CD8-positive, alpha-beta T cell (primary cell): ENCODE measurements at places on chromosomes 7 and 10.

DNA sequence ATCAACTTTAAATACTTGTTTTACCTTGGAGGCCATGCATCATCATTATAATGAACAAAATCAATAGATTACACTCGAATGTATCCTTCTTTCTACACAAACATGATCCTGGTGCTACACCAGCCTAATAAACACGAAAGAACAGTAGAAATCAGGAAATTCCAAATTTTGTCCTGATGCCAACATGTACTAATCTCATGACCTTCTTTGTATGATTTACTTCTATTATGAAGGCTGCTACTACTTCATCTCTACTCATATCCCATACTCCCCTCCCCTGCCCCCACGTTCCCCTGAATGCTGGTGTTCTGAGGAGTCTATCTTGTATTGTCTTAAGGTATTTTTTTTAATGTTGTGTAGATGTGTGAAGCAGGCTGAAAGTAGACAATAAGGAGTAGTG is 315.0 kb downstream of the CACNA2D1 start:
- no peak for DNase-seq

DNA sequence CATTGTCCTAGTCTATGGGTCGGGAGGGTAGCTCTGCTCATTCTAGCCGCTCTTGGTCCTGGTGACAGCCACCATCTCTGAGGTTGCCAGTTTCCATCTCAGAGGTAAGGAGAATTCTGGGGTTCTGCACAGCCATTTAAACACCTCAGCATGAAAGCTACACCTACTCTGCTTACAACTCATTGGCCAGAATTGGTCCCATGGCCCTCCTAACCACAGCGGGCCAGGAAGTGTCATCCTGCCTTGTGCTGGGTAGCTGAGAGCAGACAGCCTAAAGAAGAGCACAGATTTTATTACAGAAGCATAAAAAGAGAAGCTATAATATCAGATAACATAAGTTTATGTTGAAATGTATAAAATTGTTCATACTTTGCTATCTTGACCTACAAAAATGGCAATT is 152.7 kb downstream of the HECW1 start:
- no peak for DNase-seq

DNA sequence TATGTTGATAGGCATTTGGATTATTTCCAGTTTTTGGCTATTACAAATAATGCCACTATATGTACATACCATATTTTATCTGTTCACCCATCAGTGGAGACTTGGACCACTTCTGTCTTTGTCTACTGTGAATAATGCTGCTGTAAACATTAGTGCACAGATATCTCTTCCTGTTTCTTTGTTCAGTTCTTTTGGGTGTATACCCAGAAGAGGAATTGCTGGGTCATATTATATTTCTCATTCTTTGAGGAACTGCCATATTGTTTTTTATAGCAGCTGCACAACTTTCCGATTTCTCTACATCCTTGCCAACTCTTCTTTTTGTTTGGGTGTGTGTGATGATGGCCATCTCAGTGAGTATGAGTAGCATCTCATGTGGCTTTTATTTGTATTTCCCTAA is 218.0 kb downstream of the LRMDA start:
- DNase-seq, result no peak

- DNase-seq, result no peak
Measured at GRCh38 chr10:66085906-66086305, 839.9 kb upstream of the LRRTM3 start.

GRCh38 chr7:21076574-21076973 is 289.9 kb upstream of the SP8 start:
- DNase-seq, result no peak

DNA sequence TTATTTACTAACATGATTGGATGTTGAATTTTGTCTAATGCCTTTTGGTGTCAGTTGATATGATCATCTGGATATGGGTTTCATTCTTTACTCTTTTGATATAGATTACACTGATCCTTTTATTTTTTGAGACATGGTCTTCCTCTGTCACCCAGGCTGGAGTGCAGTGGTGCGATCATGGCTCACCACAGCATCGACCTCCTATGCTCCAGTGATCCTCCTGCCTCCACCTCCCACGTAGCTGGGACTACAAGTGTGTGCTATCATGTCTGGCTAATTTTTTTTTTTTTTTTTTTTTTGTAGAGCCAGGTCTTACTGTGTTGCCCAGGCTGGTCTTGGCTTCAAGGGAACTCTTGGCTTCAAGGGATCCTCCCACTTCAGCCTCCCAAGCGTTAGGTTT is 27.1 kb downstream of the BMS1 start:
- DNase-seq, result no peak

- DNase-seq, result no peak
Measured at GRCh38 chr10:17101257-17101909, 28.2 kb downstream of the CUBN start.

GRCh38 chr7:45716380-45717203 is 142.4 kb downstream of the ADCY1 start:
- no peak for DNase-seq

GRCh38 chr7:116340201-116340847 is 130.0 kb downstream of the TES start:
- no peak for DNase-seq

DNA sequence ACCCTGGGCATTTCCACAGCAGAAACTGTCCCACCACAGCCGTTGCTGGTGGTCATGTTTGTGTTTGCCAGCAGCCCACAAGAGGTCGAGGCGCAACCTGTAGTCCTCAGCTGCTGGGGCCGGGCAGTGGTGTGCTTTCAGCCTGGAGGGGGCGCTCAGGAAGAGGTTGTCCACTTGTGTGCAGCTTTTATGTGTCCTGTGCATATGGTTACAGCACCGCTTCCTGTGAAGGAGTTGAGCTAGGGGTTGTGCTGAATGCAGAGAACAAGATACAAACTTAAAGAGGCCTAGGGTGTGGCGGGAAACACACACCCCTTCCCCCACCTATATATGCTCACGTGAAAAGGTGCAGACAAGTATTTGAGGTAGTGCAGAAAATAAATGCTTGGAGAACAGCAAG is 29.5 kb upstream of the PFKFB3 start:
- DNase-seq, result peak; percentile 68

GRCh38 chr10:49631975-49632374 is 18.1 kb downstream of the CHAT start:
- no peak for DNase-seq

- no peak for DNase-seq
Measured at GRCh38 chr7:22653951-22654350, 73.0 kb upstream of the IL6 start.

DNA sequence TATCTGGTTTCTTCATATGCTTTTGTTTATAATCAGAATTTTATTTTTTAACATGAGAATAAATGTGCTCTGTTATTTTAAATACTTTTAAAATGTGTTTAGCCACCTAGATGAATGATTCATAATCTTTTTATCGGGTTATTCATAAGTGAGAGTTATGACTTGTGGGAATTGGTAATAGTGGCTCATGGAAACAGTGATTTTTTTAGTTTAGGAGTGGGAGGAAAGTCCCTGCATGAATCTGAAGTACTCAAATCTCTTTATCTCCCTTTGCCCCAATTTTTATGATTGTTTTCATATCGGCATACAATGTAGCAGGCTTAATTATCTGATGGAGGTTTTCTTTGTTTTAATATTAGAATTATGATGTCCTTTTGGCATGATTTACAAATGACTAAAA is 42.9 kb downstream of the TAX1BP1 start:
- no peak for DNase-seq

DNA sequence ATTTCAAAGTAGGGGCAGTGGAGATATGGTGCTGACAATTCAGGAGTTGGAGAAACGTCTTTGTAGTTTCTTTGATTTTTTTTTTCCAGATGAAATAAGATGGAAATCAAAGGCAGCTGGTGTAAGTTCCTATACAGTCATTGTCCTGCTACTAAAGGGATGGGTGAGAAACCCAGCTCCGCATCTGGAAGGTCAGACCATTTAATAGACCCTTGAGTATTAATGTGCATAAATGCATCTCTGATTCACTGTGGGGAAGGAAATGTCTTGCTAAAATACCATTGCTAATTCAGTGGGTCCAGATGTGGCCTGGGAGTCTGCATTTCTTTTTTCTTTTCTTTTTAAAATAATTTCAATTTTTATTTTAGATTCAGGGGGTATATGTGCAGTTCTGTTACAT is 15.5 kb downstream of the ABCB4 start:
- DNase-seq, result no peak

- no peak for DNase-seq
Measured at GRCh38 chr10:77266242-77266641, 371.4 kb downstream of the KCNMA1 start.

DNA sequence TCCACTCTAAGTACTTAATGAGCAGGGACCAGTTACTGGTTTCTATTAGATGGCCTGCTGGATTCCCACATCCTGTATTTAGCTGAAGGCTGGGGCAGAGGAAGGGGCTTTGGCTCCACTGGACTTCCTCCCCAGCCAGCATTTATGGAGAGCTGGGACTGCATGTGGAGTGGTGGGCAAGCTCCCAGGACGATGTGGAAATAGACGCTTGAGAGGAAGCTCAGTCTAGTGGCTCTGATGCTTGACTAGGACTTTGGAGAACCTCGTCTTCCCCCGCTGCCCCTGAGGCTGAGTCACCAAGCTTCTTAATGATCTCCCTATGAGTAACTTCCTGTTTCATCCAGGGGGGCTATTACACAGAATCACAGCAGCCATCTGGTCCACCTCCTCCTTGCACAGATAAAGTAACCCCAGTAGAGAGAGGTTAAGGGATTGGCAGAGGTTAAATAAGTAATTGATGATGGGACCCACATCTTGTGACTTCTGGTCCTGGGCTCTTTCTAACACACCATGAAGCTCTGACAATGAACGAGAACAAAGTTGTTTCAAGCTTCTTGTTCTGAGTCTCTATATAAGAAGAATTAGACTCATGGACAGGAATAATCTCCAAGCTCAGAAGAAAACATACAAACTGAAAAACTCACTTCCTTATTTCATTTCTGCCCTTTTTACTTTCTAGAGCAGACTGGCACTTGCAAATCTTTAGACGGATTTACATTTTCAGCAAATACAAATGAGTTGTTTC is 126.2 kb downstream of the PRPF18 start:
- no peak for DNase-seq

- no peak for DNase-seq
Measured at GRCh38 chr10:123912871-123913270, 21.3 kb upstream of the CPXM2 start.

DNA sequence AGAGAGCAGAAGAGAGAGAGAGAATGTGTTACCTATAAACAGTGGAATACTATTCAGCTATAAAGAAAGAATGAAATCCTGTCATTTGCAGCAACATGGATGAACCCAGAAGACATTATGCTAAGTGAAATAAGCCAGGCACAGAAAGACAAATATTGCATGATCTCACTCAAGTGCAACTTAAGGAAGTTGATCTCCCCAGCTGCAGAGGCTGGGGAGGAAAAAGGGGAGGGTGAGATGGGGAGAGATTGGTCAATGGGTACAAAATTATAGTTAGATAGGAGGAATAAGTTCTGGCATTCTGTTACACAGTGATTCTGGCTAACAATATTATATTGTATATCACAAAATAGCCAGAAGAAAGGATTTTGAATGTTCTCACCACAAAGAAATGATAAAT is 11.2 kb upstream of the JAZF1 start:
- DNase-seq, result no peak

DNA sequence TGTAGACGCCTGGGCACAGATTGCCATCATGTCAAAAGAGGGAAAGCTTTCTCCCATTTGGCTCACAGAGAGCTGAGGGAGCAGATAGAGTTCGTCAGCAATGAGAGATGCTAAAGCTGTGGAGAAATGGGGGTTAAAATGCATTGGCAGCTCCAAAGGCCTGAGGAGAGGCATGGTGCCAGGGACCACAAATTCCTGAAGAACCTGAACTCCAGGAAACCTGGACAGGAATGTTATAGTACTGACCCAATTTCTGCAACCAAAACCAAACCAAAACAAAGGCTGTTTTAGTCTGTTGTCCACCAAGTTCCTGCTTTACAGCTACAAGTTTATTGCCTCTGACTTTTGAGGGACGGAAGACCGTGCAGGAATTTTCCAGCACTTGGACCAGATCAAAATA is 575.7 kb downstream of the REEP3 start:
- DNase-seq, result no peak

- DNase-seq, result no peak
Measured at GRCh38 chr7:34155220-34155908, 250.0 kb downstream of the BMPER start.

GRCh38 chr10:32445036-32445435 is 904 bp upstream of the CCDC7 start:
- DNase-seq, result peak; percentile 10

DNA sequence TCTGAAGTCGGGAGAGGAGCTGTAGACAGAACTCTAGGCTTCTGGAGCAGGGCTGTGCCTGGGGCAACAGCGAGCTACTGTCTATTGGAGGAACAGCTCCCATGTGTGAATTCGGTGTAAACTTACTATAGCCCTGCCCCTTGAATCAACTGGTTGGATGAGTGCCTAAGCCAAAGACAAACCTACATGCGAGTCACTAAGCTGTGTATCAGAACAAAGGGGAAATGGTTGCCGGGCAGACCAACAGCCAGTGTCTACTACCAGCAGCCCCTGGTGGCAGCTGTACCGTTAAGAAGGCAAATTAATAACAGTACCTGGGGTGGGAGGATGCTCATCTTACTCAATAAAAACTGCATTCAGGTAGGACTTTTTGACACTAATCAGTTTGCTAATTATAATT is 343.6 kb downstream of the ACTR3B start:
- DNase-seq, result no peak
